ENCODE measurements at places on chromosomes 11 and 22.

- DNase-seq = no peak
Measured at GRCh38 chr11:12868315-12869073, 140.6 kb upstream of the RASSF10 start.

GRCh38 chr11:79249295-79249993, 191.4 kb downstream of the TENM4 start:
- DNase-seq = no peak

DNA sequence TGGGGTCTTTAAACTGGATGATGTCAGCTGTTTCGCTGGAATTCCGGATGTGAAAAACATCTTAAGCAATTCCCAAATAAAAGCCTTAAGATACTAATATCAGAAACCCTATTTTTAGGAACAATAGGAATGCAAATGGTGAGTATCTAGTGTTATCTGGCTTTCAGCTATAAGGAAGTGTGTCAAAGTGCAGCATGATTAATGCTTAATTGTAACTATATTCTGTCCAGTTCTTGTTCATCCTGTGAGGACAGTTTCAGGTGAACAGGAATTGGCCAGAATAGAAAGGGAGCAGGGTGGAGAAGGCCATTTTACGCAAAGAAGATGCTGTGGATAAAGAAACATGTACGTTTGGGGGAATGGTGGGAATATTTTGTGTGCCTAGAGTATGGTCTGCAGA, 108.2 kb downstream of the RASSF10 start:
- DNase-seq = no peak

- DNase-seq = no peak
Measured at GRCh38 chr11:56495117-56495516, 3.9 kb upstream of the OR5M8 start.

- no peak for DNase-seq
Measured at GRCh38 chr22:19853879-19854777, 546 bp downstream of the GNB1L start.

DNA sequence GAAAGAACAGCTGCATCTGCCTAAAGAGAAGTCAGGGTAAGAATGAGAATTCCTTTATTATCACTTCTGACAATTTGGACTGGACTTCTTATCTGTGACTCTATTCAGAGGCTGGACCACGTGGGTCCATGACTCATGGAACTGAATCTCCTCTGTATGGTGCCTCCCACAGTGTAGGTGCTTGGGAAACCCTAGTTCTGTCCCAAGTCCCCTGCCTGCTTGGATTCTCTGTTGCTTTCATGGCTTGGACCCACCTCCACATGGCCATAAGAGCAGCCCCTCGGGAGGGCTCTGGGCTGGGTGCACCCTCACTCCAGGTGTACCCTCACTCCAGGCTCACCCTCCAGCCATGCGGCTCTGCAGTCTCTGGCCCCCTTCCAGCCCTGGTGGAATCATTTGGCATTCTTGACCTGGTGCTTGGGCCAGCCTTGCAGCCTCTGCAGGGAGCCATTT, 153.4 kb downstream of the CACNA1I start:
- DNase-seq = no peak

DNA sequence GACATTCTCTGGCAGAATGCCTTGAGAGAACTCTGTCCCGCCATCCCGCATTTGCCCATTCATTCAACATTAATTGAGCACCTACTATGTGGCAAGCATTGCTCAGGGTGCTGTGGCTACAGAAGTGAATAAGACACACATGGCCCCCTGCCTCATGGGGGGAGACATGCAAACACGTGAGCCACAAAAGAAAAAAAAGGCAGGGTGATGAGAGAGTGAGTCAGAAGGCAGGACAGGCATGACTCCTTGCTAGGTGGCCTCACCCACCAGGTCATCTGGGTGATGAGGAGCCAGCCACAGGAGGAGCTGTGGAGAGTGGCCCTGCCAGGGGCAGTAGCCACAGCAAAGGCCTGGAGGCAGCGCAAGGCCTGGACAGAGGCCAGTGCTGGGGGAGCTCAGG, 4.9 kb downstream of the CHRM4 start:
- no peak for DNase-seq

DNA sequence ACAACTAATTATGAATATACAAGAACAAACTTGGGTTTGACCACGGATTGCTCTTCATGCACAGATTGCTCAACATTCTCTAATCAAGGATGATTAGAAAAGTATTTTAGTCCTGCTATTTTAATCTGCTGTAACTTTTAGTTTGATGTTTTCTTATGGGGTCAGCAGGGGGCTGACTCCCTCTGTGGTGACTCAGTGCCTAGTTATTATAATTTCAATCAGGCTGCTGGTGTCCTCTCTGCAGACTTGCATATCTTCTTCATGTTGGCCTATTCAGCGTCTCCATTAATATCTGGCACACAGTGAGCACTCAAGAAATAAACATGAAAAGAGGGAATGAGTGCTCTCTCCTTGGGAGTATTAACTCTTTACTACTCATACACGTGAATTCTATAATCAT, 223.8 kb upstream of the DDI1 start:
- DNase-seq = no peak

DNA sequence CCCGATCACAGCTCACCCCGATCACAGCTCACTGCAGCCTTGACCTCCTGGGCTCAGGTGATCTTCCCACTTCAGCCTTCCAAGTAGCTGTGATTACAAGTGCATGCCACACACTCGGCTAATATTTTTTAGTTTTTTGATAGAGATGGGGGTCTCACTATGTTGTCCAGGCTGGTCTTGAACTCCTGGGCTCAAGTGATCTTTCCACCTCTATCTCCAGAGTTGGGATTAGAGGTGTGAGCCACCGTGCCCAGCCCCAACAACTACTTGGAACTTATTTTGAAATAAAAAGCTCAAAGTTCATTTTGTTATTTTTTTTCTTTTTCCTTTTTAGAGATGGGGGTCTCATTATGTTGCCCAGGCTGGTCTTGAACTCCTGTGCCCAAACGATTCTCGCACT, 27.8 kb upstream of the SLC25A1 start:
- DNase-seq = no peak

- DNase-seq = no peak
Measured at GRCh38 chr22:43789452-43789851, 22.7 kb downstream of the EFCAB6 start.

DNA sequence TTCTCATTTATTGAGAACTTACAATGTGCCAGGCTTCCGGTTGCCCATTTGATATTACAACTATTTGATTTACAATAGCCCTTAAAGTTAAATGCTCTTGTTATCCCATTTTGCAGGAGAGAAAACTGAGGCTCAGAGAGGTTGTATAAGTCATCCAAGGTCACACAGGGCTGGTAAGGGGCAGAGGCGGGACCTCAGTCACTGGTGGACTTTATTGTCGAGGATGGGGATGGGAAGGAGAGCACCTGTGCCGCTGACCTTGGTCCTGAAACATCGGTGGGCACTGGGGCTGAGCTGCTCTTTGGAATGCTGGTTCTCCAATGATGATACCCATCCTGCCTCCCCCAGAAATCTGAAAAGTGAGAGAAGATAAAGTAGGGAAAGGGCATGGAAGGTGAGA, 265.4 kb downstream of the MIAT start:
- no peak for DNase-seq

DNA sequence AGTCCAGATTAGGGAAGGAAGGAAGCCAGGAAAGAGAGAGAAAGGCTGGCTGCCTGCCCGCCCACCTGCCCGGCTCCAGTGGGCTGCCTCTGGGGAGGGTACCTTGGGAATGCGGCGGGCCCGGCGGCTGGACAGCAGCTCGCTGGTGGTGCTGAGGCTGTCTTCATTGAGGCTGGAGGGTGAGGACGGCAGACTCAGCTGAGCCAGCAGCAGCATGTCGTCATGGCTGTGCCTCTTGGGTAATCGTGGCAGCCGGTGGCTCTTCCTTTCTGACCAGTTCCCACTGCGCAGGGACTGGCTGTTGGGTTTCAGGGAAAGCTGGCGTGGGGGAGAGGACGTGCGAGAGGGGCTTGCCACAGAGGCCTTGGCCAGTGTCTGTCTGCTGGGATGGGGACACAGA, 32.9 kb downstream of the RPL27A start:
- DNase-seq = no peak

- DNase-seq = no peak
Measured at GRCh38 chr11:83564870-83565269, 278.7 kb upstream of the CCDC90B start.

GRCh38 chr11:35178873-35179272, 39.9 kb downstream of the CD44 start:
- no peak for DNase-seq

- no peak for DNase-seq
Measured at GRCh38 chr22:20964799-20965103, 2.3 kb upstream of the AIFM3 start.

- no peak for DNase-seq
Measured at GRCh38 chr11:101346591-101346990, 217.0 kb upstream of the PGR start.

DNA sequence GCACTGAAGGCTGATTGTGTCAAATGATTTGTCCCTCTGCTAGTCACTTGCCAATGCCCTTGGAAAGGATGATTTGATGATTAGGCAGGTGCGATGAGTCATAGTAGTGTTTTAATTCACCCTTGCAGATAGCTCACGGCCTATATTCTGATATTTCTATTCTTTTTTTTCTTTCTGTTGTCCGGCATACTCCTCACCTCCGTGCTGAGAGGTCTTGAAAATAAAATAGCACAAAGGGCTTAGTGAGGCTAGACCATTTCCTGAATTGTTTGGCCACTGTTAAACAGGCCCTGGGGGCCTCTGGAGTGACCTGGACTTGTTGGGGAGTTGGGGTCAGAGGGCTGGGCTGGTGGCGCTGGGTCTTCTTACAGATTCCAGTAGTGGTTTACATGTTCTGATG, 99.8 kb downstream of the ZBTB16 start:
- no peak for DNase-seq

DNA sequence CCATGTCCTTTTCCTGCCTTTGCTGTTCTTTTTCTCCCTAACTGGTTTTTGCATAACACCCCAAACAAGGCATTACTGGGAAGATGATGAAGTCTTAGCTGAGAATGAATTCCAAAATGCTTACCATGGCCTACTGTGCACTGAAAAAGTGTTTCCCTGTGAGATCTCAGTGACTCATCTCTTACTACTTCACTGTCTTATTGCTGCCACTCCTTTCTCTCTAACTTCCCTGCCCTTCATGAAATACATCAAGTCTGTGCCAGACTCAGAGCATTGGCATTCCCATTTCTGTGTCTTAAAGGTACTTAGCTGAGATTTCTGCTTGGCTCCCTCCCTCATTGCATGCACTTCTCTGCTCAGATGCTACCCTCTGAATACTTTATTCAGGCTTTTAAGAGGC, 49.1 kb upstream of the MUC15 start:
- DNase-seq = no peak

GRCh38 chr11:9516113-9516512, 55.3 kb downstream of the ZNF143 start:
- no peak for DNase-seq

GRCh38 chr11:98027652-98028051, 993.1 kb upstream of the CNTN5 start:
- DNase-seq = no peak
